MV-4-11 (cell line): ENCODE measurements at places on chromosomes 4 and X.

DNA sequence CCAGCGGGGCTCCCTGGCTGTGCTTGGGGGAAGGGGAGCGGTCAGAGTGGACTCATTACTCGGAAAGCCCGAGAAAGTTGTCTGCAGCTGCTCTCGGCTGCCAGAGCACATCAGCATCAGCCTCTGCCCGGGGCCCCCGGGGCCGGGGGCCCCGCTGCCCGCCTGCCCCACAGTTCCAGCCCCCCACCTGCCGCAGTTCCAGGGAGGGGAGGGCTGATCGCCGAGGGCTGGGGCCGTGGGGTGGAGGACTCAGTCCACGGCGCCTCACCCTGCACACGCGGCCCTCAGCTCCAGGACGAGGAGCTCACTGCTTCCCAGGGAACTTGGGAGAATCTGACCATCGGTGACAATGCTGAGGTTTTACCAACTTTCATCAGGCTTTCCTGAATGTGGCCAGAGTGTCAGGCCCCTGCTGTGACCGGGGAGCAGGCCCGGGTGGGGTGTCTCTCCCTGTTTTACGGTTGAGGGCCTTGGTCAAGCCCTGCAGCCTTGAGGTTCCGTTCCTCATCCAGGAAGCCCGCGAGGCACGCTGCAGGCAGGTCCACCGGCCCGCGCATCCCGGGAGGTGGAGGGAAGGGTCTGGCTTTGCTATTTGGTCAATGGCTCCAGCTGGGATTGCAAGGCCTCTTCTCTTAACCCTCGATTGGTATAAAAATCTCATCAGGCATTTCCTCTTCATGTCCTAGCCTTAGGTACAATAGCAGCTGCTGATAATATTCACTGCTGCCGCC, 57.2 kb downstream of the CPZ start:
- DNase-seq = no peak

DNA sequence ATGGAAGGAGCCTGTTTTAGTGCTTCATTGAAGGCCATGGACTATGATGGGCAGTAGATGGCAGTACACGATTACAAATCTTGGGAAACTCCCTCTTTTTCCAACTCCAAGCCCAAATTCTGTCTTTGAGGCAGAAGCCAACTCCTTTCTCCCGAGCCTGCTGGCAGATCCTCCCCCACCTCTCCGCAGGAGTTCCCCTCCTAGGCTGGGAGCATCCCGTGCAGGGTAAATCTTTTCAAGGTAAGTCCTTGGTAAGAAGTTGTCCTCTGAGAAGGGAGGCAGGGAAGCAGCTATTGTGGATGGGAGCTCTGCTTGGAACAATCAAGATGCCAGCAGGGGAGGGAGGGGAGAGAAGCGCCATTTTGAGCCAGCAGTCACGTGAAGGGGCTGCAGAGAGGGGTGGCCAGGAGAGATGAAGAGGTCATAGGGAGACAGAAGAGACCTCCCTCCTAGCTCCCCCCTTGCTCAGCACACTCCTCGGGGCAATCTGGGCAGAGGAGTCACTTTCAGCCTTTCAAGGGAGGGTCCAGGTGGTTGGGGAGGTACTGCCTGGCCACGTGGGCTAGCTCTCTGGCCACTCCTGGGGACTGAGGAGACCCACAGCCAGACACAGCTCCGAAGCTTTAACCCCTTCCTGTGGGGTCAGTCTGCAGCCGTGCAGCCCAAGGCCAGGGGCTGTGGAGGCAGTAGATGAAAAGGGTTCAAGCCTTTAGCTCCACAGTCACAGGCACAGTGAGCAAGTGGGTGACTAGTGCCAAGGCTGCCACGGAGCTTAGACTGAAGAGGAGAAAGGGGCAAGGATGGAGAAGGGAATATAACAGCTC, 9.6 kb downstream of the CC2D2A start:
- DNase-seq = peak; percentile 22

DNA sequence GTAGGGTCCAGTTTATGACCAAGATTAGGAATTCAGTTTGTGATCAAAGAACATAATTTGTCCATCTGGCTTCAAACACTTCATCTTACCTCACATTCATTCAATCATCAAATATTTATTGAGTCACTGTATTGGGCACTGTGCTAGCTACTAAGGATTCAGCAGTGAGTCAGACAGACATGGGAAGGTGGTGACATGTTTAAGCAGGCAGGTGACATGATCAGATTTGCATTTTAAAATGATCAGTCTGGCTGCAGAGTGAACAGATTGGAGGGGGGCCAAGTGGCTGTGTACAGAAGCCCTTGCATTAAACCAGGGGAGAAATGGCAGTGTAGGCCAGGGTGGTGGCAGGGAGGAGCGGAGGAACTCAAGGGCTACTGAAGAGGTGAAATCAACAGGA, 25.1 kb upstream of the APLN start:
- no peak for DNase-seq

DNA sequence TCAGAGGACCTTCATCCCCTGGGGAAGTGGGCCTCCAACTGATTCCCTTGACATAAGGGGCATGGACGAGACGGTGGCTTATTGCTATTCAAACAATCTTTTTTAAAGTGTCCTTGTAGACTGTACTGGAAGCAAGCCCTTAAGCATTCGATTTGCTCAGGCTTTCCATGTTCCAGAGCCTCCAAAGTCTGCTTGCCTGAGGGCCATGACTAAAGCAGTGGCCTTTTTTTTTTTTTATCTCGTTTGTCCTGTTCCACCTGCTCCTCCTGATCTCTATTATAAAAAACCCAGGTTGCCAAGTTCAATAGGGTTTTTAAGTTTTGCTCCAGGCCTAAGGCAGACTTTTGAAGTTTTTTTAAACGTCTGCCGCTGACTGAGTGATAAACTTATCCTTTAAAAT, 103.7 kb upstream of the AADAT start:
- DNase-seq = no peak

DNA sequence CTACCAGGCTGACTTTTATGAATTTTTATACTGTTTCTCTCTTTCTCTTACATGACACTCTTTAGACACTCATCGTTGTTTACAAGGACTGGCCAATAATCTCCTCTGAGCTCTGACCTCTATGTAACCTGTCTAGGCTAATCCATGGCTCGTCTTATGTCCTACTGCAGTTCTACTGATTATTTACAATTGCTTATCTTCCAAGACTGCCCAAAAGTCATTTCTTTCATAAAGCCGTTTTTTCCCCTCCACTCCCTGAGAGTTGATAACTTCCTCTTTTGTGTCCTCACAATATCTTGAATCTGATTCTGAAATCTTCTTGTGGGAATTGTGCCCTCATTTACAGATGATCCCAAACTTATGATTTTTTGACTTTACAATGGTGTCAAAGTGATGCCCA, 18.3 kb upstream of the SNCA start:
- DNase-seq = no peak
